Motor neuron (in vitro differentiated cells): ENCODE measurements at places on chromosomes 11 and 22.
A peak's percentile ranks its signal among the peaks of the same experiment; 100 is the strongest.

DNA sequence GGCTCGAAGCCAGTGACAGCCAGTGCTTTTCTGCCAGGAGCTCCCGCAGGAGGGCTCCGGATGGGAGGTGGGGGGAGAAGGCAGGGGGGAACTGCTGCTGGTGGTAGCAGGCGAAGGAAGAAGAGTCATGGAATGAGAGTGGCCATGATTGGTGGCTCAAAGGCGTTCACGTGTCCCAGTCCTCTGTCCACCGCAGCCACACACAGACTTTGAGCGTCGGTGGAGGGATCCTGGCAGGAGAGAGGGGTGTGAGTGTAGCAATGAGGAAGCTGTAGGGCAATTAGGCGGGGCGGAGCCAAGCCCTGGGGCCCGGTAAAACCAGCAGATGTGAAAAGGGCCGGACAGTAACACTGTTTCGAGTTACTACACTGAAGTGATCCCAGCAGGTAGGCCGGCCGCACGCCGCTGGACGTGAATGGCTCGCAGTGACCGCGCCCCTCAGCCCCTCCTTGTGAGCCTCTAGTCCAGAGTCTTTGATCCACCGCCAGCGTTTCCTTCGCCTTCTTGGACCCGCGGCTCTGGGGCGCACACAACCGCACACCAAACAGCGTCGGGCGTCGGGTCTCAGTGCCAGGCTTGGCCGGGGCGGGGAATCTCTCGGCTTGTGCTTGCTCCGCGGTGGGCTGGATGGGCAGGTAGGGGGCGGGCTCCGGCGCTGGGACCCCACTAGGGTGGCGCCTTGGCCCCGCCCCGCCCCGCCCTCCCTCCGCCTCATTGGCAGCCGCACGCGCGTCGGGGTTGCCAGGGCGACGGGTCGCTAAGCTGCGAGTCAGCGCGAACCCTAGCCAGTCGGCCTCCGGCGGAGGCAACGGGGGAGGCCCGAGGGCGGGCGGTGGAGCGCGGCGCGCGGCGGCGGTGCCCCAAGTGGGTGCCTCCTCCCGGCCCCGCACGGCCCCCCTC is at the start of gene LRRC10B:
TSS of gene LRRC10B (plus strand) at position 788 of the 900 bp plus-strand sequence. CDS start 250 bp downstream, outside the sequence.
- peak; percentile 74 for ATAC-seq

DNA sequence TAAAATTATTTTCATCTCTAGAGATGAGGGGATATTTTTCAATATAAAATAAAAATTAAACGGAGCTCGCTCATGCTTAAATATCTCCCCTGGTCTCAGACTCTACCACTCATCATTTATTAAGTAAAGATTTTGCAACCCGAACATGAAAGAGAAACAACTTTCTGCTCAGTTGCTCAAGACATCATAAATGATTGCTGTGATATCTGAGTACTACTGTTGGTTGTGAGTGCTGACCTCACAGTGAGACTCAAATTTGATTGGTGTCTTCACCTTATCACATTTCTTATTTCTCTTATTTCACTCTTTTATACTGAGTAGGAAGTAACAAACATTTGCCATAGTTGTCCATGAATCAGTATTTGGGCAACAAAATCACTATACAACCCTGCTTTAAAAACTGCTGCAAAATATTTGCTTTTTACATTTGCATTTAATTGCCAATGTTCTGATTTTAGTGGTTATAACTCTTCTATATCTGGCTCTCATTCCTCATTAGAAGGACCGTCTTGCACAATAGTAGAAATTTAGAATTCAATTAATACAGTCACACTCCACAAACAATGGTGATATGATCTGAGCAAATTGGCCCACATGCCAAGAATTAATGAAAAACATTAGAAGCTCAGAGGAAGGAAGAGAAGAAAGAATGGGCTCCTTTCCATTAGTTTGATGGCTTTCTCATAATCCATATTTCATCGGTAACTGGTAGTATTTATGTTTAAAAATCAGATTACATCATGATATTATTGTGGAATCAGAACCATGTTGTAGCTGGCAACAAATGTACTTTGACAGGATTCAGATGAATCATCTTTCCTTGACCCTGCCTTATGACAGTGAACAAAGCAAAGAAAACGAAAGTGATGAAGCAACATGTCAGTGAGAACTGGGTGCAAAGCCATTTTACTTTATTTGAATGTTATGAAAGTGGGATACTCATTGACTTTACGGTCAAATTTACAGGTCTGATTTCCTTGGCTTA is 973.6 kb upstream of the TENM4 start:
- ATAC-seq, result no peak

- no peak for ATAC-seq
Measured at GRCh38 chr11:85440273-85440672, 186.9 kb downstream of the DLG2 start.

DNA sequence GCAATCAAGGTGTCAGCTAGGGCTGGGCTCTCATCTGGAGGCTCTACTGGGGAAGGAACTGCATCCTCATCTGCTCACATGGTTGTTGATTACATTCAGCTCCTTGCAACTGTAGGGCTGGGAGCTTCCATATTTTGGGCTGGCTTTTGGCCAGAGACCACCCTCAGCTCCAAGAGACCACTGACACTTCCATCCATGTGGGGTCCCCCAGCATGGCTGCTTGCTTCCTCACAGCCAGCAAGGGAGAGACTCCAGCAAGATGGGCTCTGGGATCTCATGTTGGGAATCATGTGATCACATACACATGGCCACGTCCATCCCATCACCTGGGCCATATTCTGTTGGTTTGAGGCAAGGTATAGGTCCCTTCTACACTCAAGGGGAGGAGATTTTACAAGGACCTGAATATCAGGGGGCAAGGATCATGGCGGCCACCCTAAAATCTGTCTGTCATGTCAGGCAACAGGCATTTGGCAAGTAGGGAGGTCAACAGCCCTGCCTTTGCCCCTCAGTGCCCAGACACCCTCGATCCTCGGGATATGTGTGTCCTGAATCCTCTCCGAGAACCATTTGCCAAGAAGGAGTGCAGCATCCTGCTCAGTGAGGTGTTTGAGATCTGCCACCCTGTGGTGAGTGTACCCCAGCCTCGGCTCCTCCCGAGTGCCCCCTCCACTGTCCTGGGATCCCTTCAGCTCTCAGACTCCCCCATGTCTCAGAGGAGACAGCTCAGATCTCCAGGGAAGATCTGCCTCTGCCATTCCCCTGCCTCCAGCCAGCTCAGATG is 48.7 kb downstream of the OTOG start:
- ATAC-seq, result no peak

GRCh38 chr11:2447951-2448650 is 3.3 kb downstream of the KCNQ1 start:
- ATAC-seq, result no peak
